Stimulated activated CD8-positive, alpha-beta memory T cell treated with anti-CD3 and anti-CD28 coated beads, Interleukin-7, amount 100 ng/mL, for 48 hours (primary cell): ENCODE measurements at places on chromosomes 5 and 9.

GRCh38 chr5:140633501-140633900 is 526 bp upstream of the CD14 start:
- DNase-seq = no peak

GRCh38 chr9:126756876-126757415 is 47.9 kb upstream of the ZBTB43 start:
- DNase-seq = no peak

DNA sequence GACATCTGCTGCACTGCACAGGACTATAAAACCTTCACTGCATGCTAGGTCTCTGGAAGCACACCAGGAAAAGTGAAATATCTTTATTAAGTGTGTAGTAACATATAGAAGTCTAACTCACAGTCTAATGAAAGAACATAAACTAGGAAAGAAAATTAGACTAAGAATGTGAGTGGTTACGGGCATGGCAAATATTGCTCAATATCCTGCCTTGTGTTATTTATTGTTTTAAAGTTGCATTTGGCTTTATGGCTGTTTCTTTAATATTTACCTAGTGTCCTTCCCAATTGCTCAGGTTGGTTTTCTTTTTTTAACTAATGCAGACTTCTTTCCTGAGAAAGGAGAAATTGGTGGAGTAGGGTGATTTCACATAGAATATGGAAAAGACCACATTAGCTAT is 342.4 kb downstream of the KIAA0825 start:
- no peak for DNase-seq

GRCh38 chr5:159894149-159894720 is 22.0 kb upstream of the ADRA1B start:
- no peak for DNase-seq

DNA sequence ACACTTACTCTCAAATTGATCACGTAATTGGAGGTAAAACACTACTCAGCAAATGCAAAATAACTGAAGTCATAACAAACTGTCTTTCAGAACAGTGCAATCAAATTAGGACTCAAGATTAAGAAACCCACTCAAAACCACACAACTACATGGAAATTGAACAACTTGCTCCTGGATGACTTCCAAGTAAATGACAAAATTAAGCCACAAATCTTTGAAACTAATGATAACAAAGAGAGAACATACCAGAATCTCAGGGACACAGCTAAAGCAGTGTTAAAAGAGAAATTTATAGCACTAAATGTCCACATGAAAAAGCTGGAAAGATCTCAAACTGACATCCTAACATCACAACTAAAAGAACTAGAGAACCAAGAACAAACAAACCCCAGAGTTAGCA is 540.5 kb upstream of the CDH18 start:
- DNase-seq = no peak

- DNase-seq = no peak
Observed at GRCh38 chr5:24918676-24919075, 273.9 kb upstream of the CDH10 start.

- DNase-seq = no peak
Observed at GRCh38 chr5:147565524-147565923, 55.7 kb upstream of the DPYSL3 start.

GRCh38 chr5:111929867-111930266 is 172.9 kb upstream of the NREP start:
- no peak for DNase-seq

DNA sequence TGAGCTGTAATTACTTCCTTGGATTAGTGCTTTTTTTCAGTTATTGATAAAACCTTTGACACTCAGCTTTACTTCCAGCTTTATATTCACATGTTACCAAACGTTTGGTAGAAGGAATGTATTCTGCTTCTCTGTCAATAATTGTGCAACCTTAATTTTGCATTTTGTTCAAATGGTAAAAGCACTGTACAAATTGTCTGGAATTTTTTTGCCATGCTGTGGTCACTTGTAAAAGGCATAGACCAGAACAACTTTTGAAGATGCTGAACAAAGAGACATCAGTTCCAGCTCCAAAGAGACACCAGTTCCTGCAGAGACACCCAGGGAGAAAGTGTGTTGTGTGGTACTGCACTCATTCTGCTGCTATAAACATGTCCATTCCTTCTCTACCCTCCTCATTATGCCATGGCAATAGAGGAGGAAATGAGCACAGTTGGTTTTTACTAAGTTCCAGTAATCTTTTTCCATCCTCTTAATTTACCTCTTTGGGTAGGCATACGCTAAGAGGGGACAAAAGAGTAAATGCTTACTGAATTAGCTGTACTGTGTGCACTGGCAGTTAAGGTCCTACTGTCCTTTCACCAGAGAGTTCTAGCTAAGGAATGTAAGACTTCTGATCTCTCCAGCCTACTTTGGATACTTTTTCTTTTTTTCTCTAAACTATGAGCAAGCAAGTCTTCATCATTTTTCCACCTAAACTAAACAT is 387.4 kb downstream of the FGF10 start:
- no peak for DNase-seq

DNA sequence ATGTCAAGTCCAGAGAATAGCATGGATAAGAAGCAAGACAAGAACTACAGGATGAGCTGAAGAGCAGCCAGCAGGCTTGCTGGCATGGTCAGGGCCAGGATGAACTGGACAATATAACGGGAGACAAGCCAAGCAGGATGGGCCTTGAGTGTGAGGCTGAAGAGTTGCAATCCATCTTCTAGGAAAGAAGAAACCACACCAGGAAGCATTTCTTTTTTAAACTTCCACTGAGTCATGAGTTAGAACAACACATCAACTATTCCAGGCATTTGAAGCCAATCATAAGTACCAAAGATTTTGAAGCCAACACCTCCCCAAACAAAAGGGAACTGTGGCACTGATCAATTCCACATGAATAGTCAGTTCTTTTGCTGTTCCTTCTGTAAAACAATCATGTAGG is 27.3 kb downstream of the SLC31A2 start:
- DNase-seq = no peak

- no peak for DNase-seq
Observed at GRCh38 chr5:11715461-11716196, 188.6 kb downstream of the CTNND2 start.

- no peak for DNase-seq
Observed at GRCh38 chr5:180797256-180798192, 5.1 kb downstream of the MGAT1 start.

GRCh38 chr5:14156650-14157492 is 13.7 kb downstream of the TRIO start:
- DNase-seq = no peak

GRCh38 chr5:143133721-143134120 is 269.8 kb downstream of the NR3C1 start:
- DNase-seq = no peak

DNA sequence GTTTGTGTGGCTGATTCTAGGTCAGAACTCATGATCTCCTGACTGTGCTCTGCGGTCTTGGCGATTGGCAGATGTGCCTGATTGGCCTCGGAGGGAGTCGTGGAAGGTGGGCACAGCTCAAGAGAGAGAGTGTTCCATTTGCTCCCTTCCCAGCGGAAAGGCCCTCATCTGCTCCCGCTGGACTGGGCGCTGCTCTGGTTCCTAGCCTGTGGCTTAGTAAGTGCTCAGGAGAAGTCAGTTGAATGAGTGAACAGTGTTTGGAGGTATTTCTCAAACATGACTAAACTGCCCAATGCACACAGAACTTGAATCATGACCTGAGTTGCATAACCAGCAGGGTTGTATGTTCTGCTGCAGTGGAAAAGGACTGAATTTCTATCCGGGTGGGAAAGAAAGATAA is 120.2 kb upstream of the PITX1 start:
- DNase-seq = no peak

- no peak for DNase-seq
Observed at GRCh38 chr5:33557605-33558004, 116.8 kb downstream of the TARS1 start.

DNA sequence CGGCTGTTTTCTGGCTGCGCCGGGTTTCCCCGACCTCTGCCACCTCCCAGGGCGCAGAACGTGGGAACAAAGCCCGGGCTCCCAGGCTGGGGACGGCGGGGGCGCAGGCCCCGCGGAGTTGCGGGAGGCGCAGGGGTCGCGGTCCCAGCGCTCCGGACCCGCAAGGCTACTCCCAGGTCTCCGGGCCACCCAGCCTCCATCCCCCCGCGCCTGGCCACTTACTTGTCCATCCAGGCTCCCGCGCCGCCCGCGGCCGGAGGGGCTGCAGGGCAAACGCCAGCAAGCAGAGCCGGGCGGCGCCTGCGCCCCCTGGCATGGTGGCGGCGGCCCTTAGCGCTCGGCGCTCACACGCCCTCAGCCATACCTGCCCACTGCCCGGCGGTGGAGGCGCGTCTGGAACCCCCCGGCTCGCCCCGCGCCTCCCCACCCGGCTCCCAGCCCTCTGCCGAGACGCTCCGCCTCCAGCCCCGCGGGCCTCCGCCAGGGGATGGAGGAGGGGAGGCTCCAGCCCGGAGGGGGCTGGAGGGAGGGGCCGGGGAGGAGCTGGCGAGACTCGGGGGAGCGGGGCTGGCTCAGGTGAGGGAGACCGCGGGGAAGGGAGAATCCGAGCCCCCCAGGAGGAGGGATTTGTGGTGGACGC is at the start of gene ADAM19:
Gene ADAM19, minus strand, starts transcription at position 395 of the 640 bp plus-strand sequence. Its CDS starts 79 bp downstream, at position 316.
- peak; percentile 36 for DNase-seq

GRCh38 chr9:88875400-88876120 is 115.7 kb upstream of the S1PR3 start:
- no peak for DNase-seq

- no peak for DNase-seq
Observed at GRCh38 chr5:133696006-133696584, 83.8 kb upstream of the FSTL4 start.

GRCh38 chr5:132872788-132873118 is 715 bp upstream of the LEAP2 start:
- DNase-seq = no peak

- DNase-seq = no peak
Observed at GRCh38 chr5:107968998-107969397, 298.3 kb upstream of the EFNA5 start.

GRCh38 chr9:89593727-89594427 is 10.9 kb upstream of the GADD45G start:
- peak; percentile 45 for DNase-seq

- no peak for DNase-seq
Observed at GRCh38 chr5:86806206-86806605, 188.5 kb downstream of the COX7C start.

DNA sequence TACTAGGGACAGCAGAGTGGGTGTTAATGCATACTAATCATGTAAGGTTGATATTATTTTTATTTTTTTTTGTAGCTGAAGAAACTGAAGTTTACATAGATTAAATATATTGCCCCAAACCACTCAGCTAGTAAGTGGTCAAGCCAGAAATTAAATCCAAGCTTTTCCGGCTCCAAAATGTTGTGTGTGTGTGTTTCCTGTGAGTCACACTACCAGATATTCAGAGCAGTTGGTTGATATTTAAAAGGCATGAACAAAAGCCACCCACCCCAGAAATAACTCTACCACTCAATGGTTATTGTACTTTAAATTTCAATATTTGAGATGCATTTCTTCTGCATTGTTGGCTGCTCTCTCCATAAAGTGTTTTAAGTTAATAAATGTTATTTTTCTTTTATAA is 29.5 kb downstream of the KCNN2 start:
- DNase-seq = no peak

DNA sequence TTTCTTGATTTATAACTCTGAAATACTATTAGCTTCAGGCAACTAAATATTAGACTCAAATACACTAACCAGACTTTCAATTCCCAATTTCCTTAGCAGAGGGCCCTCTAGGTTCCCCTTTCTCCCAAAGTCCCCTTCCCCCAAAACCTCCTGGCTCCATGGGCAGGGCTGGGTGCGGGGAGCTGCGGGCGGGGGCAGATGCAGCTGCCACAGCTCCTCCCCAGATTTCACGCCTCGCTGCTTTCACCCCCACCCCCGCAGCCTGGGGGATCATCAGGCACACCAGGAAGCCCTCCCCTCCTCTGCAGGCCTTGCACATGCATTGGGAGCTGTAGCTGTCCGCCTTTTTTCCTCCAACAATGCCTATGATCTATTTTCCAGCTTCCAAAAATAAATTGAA is 82.8 kb upstream of the SPATA31C2 start:
- DNase-seq = no peak

DNA sequence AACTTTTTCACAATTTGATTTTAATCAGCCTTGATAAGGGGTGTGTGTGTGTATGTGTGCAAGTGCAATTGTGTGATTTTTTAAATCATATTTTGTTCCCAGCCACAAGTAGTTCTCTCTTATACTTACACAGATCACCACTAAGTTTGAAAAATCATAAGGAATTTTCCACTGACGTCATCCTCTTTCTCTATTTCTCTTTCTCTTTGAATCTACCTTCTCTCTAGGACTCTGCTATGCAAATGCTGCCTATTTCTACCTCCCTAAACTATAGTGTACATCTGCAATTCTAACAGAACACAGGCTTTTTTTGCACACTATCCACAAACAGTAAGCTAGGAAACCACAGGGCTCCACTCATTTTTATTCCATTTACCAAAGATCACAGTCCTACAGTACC is 254.6 kb upstream of the CYLC2 start:
- DNase-seq = no peak

DNA sequence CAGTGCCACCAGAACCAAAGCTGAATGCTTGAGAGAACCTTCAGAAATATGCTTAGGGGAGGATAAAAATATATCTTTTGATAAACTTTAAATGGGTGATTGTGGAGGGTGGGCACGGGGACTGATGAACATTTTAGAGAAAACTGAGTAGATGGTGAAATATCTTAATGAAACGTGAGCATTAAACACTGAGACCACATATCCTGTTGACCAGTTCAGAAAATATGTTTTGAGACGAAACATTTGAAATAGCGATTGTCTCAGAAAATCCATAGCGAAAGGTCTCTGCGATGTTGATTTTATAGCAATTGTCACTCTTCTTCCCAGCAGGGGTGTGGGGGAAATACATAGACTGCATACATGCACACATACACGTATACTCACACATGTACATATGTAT is 231.0 kb downstream of the ESM1 start:
- DNase-seq = no peak

DNA sequence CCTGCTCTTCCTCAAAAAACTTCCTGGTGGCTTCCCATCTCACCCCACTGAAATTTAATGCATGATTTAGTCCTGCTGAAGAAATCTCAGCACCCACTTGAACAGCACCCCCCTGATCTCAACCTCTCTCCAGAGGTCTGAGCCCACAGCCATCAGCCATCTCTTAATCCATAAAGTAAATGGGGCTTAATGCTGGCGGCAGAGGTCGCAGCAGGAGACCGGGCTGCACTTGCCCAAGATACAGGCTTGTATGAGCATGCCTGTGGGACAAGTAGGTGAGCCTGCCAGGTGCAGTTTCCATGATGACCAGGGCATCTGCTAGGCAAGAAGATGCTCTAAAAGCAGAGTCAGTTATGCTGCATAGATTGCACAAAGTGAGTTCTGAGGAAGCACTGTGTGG is 52.4 kb upstream of the CTXN3 start:
- no peak for DNase-seq

DNA sequence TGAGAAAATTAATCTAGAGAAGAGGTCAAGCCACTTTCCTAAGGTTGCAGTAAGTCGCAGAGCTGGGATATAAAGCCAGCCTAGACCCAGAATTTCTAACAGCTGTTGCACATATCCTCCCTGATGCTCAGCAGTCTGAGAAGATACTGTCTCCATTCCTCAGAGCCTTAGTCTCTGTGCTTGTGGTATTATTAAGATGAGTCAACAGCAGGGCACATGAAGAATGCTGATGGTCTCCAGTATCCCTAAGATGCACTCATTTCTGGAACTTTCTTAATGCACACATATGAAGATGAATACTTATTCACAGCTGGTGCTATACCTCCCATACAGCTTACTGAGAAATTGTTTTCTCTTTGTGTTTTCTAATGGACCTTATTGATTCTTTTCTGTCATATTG is 32.5 kb downstream of the SGCD start:
- no peak for DNase-seq
